ENCODE measurements at places on chromosomes 3 and 15.
A peak's percentile ranks its signal among the peaks of the same experiment; 100 is the strongest.

DNA sequence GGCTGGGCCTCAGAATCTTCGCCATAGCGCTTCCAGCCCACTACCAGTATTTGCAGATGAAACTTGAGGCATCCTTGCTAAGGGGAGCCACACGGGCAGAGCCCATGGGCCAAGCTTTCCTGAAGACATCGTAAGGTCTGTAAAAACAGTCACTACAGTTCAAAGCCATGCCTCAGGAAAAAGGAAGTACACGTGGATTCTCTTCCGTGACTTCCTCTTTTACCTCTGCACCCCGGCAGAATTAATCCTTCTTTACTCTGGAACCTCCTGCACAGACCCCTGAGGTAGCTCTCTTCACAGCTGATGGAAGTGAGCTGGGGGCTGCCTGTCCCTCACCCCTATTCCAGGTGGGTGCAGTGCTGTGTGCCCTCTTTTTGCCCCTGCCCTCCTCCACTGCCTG is 129.2 kb downstream of the CHDH start:
- no peak for DNase-seq

GRCh38 chr3:45412763-45413162 is 24.4 kb downstream of the LARS2 start:
- DNase-seq: no peak

GRCh38 chr3:152470095-152470494 is 201.4 kb downstream of the MBNL1 start:
- no peak for DNase-seq

DNA sequence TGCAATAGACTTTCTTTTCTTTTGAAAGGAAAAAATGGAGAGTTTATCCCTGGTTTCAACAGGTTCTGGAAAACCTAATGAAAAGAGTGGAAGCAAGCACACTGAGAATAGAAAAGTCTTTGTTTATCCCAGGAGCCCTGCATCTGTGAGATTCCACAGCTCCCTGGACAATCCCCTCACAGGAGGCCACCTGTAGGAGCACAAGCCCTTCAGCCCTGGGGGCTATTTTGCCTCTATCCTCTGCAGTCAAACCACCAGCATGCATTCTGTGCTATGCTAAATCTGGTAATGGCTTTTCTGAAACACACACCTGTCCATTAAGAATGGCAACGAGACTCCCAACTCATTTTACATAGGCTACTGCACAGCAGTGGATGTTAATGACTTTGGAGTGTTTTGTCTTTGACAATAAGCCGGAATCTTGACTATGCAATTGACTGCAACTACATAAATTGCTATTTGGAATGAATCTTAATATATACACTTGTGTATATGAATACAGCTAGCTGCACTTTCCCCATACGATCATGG is 369.4 kb downstream of the NR2F2 start:
- DNase-seq: no peak

- no peak for DNase-seq
These were observed 125.5 kb upstream of the FRMD4B start for GRCh38 chr3:69511361-69511760.

DNA sequence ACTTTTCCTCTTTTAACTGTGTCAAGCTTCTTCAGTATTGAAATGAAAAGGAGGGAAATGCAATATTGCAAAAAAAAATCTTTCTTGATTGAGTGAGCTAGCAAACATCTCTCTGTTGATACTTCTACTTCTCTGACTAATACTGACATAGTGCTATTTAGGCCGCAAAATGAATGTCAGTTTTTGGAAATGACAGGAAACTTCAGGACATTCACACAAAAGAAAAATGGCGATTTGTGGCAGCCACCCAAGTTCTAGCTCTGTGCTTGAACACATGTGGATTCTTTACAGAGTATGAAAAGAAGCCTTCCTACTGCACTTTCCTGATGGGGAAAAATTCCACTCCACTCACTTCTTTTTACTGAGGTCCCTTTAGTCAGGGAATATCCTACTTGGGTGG is 486.8 kb upstream of the ALCAM start:
- DNase-seq: no peak

GRCh38 chr15:66963710-66964109 is 101.7 kb upstream of the SMAD3 start:
- no peak for DNase-seq

- DNase-seq: no peak
These were observed 299.6 kb downstream of the CACNA2D3 start for GRCh38 chr3:54421943-54422342.

- no peak for DNase-seq
These were observed 112.8 kb upstream of the ICE2 start for GRCh38 chr15:60591496-60592370.

DNA sequence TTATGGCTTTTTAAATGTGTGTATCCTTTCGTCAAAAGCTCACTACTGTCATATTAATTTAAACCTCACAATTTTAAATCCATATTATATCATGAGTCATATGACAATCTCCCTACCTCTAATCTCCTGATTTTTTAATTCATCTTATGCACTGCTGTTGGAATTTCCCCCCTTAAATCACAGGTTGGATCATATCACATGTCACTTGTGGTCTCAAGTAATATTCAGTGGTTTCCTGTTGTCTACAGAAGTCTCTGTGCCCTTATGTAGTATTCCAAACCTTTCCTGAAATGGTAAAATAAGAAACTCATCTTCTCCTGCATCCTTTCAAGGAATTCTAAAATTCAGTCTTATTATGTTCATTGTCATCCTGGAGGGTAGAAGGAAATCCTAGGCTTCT is 116.0 kb upstream of the CBLB start:
- DNase-seq: no peak

GRCh38 chr3:183161552-183162336 is 790 bp downstream of the LAMP3 start:
- no peak for DNase-seq

- peak; percentile 53 for DNase-seq
These were observed at the start of gene SPATA12 for GRCh38 chr3:57060089-57060821. SPATA12 (plus strand) TSS chr3:57060664; CDS start chr3:57073695, 13,031 bp downstream.

GRCh38 chr3:82002986-82003642 is 241.7 kb upstream of the GBE1 start:
- no peak for DNase-seq

DNA sequence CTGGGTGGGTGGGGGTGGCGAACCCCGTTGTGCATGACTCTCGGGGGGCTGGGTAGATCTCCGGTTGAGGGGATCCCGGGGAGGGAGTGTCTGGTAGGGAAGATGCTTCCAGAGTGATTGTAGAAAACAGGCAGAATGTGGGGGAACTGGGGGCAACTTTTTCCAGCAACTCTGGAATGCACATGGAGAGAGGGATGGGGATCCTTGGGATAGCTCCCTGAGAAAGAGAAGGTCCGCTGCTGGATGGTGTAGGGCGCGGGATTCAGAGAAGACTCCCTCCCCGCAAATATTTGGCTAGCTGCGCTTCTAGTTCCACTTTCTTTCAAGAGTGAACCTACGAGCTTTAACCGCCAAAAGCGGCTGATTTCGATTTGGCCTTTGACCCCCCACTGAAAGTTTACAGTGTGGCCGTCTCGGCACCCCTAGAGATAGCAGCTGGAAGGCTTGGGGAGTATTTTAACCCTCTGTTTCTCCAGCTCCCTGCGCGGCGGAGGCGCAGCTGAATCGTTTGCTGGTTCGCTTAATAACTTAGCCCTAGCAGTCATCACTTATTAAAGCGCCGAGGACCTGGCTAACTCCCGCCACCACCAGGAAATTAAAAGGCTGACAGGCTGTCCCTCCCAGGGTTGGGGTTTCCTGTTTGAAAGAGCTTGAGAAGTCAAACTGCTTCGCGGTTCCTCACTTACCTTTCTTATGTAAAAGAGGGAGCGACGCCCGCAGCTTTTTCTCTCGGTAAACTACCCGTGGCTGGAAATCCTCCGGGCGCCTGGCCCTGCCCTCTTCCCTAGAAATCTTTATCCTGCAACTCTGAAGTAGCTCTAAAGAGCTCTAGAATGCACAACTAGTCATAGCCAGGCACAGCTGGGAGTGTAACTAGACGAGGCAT is 1.2 kb downstream of the PHLDB2 start:
- DNase-seq: peak; percentile 83

- DNase-seq: no peak
These were observed 720.5 kb upstream of the ALCAM start for GRCh38 chr3:104646196-104646595.

- DNase-seq: peak; percentile 49
These were observed 1.8 kb upstream of the ZSCAN2 start for GRCh38 chr15:84598993-84599392.

GRCh38 chr15:50977162-50977561 is 68.7 kb downstream of the AP4E1 start:
- DNase-seq: no peak

DNA sequence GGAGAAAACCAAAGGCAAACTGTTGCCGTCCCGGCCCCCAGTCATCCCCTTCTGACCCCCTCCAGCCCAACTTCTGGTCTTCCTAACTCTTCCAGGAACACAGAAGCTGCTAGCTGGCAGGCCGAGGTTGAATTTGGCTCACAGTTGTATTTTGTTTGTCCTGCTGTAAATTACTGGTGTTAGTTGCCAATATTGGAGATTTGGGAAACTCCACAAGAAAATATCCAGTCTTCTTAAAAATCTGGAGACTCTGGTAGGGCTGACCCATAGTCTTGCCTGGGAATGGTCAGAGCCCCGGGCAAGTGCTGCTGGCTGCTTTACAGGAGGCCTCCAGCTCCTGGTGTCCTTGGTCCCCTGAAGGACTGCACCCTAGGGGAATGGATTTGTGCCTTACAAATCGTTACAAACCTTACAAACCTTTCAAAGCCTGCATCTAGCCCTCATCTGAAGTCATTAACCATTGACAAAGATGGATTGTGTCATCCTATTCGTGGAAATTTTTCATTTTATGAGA is 112.0 kb upstream of the MCTP2 start:
- no peak for DNase-seq

DNA sequence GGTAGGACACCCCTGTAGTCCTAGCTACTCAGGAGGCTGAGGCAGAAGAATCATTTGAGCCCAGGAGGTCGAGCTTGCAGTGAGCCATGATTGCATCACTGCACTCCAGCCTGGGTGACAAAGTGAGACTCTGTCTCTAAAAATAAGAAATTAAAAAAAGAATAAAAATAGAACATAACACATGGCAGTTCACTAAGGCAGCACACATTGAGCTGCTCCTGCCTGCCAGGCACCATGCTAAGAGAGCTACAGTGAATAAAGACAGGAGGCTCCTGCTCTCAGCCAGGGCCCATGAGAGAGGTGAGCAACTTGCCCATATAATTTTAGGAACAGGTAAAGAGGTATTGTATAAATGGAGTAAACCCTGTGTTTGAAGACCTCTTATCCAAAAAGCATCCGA is 54.3 kb downstream of the EBLN2 start:
- no peak for DNase-seq

- DNase-seq: no peak
These were observed 148.6 kb downstream of the SST start for GRCh38 chr3:187521546-187521945.

- no peak for DNase-seq
These were observed 374.2 kb upstream of the ICE2 start for GRCh38 chr15:60853109-60853508.

DNA sequence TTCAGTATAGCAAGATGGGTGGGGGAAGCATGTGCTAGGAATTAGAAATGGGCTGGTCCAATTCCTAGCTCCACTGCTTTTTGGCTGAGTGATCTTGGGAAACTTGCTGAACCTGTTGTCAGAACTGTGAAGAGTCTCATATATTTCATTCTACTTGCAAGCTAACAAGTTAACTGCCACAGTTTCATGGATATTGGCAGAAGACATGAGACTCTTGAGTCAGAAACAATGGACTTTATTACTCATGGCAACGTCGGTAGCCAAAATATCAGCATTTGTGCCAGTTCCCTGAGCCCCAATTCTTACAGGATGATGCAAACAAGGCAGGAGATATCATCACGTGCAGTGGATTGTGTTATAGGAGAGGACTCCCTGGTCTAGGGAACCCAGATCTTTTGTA is 26.6 kb upstream of the PLAAT1 start:
- no peak for DNase-seq

GRCh38 chr3:71791634-71792033 is 6.7 kb upstream of the PROK2 start:
- DNase-seq: no peak

DNA sequence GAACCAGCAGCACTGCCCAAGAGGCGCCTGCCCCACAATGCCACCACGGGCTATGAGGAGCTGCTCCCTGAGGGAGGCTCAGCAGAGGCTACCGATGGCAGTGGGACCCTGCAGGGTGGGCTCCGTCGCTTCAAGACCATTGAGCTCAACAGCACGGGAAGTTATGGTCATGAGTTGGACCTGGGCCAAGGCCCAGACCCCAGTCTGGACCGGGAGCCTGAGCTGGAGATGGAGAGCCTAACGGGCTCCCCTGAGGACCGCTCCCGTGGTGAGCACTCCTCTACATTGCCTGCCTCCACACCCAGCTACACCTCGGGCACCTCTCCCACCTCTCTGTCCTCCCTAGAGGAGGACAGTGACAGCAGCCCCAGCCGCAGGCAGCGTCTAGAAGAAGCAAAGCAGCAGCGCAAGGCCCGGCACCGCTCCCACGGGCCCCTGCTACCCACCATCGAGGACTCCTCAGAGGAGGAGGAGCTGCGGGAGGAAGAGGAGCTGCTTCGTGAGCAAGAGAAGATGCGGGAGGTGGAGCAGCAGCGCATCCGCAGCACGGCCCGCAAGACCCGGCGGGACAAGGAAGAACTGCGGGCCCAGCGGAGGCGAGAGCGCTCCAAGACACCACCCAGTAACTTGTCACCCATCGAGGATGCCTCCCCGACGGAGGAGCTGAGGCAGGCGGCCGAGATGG is 21.8 kb upstream of the APEH start:
- DNase-seq: no peak
